Sigmoid colon (tissue), 7 donors: ENCODE measurements at places on chromosomes 12 and 14.

DNA sequence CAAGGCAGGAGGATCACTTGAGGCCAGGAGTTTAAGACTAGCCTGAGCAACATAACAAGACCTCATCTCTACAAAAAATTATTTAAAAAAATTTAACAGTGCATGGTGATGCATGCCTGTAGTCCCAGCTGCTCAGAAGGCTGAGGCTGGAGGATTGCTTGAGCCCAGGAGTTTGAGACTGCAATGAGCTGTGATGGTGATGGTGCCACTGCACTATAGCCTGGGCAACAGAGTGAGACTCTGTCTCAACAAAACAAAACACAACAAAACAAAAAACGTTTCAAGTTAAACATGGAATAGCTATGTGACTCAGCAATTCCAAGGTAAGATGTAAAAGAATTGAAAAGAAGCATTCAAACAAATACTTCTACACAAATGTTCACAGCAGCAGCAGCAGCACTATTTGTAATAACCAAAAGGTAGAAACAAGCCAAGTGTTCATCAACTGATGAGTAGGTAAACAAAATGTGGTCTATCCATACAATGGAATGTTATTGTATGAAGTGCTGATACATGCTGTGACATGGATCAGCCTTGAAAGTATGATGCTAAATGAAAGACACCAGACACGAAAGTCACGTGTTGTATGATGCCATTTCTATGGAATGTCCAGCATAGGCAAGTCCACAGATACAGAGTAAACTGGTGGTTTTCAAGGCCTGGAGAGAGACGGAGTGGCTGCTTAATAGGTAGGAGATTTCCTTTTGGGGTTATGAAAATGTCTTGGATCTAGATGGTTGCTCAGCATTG is 31.4 kb downstream of the CFAP251 start:
- H3K4me1 ChIP-seq, result no peaks in the 10 kb centered on the region
- no peaks in the 10 kb centered on the region for H3K27me3 ChIP-seq
- no peak for DNase-seq
- no peak overlapping the region for H3K27ac ChIP-seq
- H3K36me3 ChIP-seq, result no peaks in the 10 kb centered on the region

GRCh38 chr12:5884866-5885265 is 60.2 kb downstream of the ANO2 start:
- no peaks in the 10 kb centered on the region for H3K36me3 ChIP-seq
- no peak overlapping the region for H3K27ac ChIP-seq
- no peak overlapping the region for H3K4me3 ChIP-seq
- H3K4me1 ChIP-seq, result no peaks in the 10 kb centered on the region
- no peak for DNase-seq

GRCh38 chr12:78229591-78230101 is 399.0 kb downstream of the NAV3 start:
- no peak for DNase-seq
- H3K4me1 ChIP-seq, result no peaks in the 10 kb centered on the region
- H3K27ac ChIP-seq, result no peak overlapping the region
- H3K36me3 ChIP-seq, result no peaks in the 10 kb centered on the region
- H3K4me3 ChIP-seq, result no peak overlapping the region
- no peaks in the 10 kb centered on the region for H3K27me3 ChIP-seq

DNA sequence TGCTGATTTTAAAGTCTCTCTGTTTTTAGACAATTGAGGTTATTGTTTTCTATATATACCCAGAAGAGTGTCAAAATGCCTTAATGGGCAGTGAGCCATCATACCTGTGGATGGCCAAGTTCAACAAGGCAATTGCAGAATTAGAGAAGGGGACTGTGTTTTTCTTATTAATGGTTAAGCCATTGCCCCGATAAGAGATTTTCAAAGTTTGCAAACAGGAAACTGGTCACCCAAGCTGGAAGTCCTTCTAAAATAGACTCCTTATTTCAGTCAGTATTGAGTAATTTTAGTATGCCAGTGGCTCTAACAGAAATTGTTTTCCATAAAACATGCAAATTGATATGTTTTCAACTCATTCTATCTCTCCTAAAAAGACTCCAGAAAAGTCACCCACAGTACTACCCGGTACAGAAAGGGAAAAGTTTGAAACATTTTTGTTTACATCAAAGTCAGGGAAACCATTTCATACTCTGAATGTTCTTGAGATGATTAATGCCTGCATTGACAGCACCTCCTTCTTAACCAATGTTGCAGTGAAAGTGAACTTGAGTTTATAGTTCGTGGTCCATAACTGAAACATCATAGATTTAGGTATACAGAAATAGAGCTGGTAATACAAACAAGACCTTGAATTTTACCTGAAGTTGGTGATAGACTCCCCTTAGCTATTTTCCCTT is 191.1 kb downstream of the TMX1 start:
- no peak overlapping the region for H3K4me3 ChIP-seq
- H3K36me3 ChIP-seq, result no peaks in the 10 kb centered on the region
- no peak overlapping the region for H3K27ac ChIP-seq
- no peaks in the 10 kb centered on the region for H3K27me3 ChIP-seq
